ENCODE measurements at places on chromosomes 1 and 21. TPM values are rescaled to one million over a fixed set of nuclear protein-coding genes. Genes with fewer than 3 reads are reported as not detected.

The HSPB7 gene
- total RNA-seq: not detected

The PM20D1 gene
- 0.04 TPM for total RNA-seq

The TIE1 gene
- 699 TPM for total RNA-seq

The AK2 gene
- total RNA-seq: 102 TPM

The ACOT11 gene
- total RNA-seq: 3.2 TPM

The PRDM16 gene
- 0.35 TPM for total RNA-seq

The KCNJ9 gene
- not detected for total RNA-seq

The FCRL6 gene
- not detected for total RNA-seq

The FAM163A gene
- total RNA-seq: 0.07 TPM

The HTR6 gene
- total RNA-seq: not detected

The SH3D21 gene
- 1.1 TPM for total RNA-seq

The HPDL gene
- total RNA-seq: 7.2 TPM

The CASQ1 gene
- not detected for total RNA-seq

The TADA1 gene
- total RNA-seq: 10.7 TPM

The KCNT2 gene
- 2.5 TPM for total RNA-seq

The DIO1 gene
- total RNA-seq: not detected

The FNDC10 gene
- 0.14 TPM for total RNA-seq

The REN gene
- total RNA-seq: not detected

The FBLIM1 gene
- 321 TPM for total RNA-seq

The C2CD2 gene
- 35.1 TPM for total RNA-seq

Data from pulmonary artery endothelial cell (primary cell).